ENCODE measurements at places on chromosomes 3 and 15. TPM values are rescaled to one million over a fixed set of nuclear protein-coding genes. Genes with fewer than 3 reads are reported as not detected.

- DNase-seq, result no peak
Observed at GRCh38 chr15:68823561-68823960, 2.9 kb upstream of the ANP32A start.

The ETFA gene
- 66.3 TPM for total RNA-seq

The ITIH3 gene
- 0.16 TPM for total RNA-seq

GRCh38 chr15:41882689-41883483, 11.0 kb downstream of the SPTBN5 start:
- peak; percentile 26 for DNase-seq

DNA sequence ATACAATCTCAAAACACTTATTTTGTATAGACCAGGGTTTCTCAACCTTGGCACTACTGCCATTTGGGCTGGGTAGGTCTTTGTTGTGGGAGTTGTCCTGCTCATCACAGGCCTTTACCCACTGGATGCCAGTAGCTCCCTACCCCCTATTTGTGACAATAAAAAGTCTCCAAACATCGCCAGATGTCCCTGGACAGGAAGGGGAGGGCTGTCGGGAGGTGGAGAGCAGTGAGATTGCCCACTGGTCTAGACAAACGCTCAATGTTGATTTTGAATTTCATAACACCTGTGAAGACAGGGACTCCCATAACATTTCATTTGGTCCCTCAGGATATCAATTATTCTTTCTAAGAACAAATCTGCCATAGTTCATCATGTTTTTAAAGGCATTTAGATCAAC, 151.7 kb upstream of the PTPRG start:
- DNase-seq, result no peak
